ENCODE measurements at places on chromosomes 1 and 21. TPM values are rescaled to one million over a fixed set of nuclear protein-coding genes. Genes with fewer than 3 reads are reported as not detected.

SMCP gene
- total RNA-seq: not detected

CASQ2 gene
- not detected for total RNA-seq

HCN3 gene
- total RNA-seq: 9.5 TPM

LCA5L gene
- total RNA-seq: 1.9 TPM

RXRG gene
- 0.98 TPM for total RNA-seq

LCE1D gene
- total RNA-seq: not detected

TNFRSF1B gene
- 3.3 TPM for total RNA-seq

- no peak for DNase-seq
These were observed 188.5 kb downstream of the TGFBR3 start for GRCh38 chr1:91697416-91697815.

GRCh38 chr1:33442141-33442540 is 11.2 kb upstream of the PHC2 start:
- DNase-seq: no peak

DNA sequence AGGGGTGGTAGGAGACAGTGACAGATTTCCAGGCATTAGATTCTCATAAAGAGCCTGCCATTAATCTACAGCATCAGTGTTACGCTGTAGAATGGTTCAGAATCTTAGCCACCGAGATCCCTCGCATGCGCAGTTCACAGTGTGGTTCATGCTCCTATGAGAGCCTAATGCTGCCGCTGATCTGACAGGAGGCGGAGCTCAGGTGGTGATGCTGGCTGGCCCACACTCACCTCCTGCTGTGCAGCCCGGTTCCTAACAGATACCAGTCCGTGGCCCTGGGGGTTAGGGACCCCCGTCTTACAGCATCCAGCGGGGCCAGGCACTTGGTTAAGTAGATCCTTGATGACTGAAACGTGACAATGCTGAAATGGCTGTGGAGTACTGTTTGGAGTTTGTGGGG is 163.6 kb upstream of the C1orf21 start:
- no peak for DNase-seq

DNA sequence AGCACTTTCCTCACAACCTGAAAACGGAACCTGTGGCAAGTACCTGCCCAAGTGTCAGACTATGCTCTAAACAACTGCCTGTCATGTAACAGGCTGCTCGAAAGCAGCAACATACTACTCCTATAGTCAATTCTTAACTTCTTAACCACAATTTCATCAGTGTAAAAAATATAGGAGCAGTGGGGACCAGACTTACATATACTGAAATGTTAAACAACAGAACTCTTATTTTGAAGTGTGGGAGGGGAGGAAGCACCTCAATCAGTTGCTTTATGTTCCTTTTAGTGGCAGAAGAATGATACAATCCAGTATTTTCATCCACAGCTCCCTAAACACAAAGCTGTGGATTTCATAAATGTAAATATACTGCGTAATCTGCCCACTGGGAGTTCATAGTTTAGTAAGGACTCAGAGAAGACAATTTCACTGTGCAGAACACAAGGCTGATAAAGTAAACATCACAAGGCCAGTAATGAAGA is 44.2 kb downstream of the WLS start:
- DNase-seq: no peak

- DNase-seq: no peak
These were observed 386.2 kb upstream of the ADGRL2 start for GRCh38 chr1:81414488-81415015.

- no peak for DNase-seq
These were observed 96.5 kb upstream of the CAMK1G start for GRCh38 chr1:209486861-209487593.

- no peak for DNase-seq
These were observed 200.5 kb downstream of the TOMM20 start for GRCh38 chr1:234927971-234928640.

GRCh38 chr1:74673351-74674111 is at the start of gene ERICH3:
Gene ERICH3 (minus strand): TSS chr1:74673792. CDS start chr1:74673519, 273 bp downstream.
- no peak for DNase-seq

DNA sequence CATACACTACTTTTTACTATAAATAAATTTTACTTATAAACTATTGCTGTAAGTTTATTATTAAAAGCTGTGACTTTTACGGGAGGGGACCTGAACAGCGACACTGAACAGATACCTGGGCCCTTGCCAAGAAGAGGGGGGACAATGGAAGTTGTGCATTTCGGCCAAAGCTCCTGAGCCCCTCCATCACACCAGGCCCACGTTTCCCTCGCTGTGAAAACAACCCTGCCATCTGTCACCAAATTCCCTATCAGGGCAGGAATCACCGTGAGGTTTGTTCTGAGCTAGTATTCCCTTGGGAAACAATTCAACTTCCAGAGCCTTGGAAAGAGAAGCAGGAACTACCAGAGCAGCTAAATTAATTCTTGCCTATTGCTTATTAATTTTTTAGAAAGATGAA is 37.0 kb downstream of the VTCN1 start:
- DNase-seq: no peak
